Ovary (tissue), 10 donors: ENCODE measurements at places on chromosomes 5 and 9.

DNA sequence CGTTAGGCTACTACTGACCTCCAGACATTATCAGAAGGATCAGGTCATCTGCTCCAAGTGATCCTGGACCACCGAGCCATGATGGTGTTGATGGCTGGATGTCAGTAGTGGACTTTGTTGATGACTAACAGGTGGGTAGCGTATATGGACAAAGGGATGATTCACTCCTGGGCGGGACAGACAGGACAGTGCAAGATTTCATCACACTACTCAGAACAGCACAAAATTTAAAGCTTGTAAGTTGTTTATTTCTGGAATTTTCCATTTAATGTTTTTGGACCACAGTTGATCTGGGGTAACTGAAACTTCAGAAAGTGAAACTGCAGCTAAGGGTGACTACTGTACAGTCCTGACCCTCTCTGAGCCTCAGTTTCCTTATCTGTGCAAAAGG lies 12.7 kb downstream of the PDGFRB start:
- peak; percentile 35 for DNase-seq
- peaks cover 66% of the 10 kb centered on the region for H3K4me1 ChIP-seq
- no peaks in the 10 kb centered on the region for H3K27me3 ChIP-seq
- H3K36me3 ChIP-seq = no peaks in the 10 kb centered on the region

DNA sequence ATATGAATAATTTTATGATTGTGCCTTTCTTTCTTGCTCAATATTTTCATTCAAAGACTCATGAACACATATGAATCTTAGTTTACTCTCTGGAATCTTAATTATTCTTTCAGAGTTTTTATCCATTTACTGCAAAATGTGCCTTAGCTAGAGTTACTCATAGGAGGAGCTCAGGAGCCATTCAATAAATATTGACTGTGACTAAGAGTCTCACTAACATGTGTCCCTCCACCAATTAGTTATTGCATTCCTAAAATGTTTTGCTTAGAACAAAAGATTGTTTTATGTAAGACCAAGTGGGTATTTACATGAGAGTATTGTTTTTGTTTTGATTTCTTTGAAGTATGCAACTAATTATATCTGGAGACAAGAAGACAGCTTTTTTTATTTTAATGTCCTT lies 218.4 kb upstream of the MAST4 start:
- DNase-seq = no peak
- H3K27ac ChIP-seq = no peak overlapping the region
- no peaks in the 10 kb centered on the region for H3K36me3 ChIP-seq

- H3K4me1 ChIP-seq = no peaks in the 10 kb centered on the region
- DNase-seq = no peak
- no peak overlapping the region for H3K27ac ChIP-seq
Measured at GRCh38 chr9:131936929-131937328, 142.7 kb downstream of the MED27 start.

DNA sequence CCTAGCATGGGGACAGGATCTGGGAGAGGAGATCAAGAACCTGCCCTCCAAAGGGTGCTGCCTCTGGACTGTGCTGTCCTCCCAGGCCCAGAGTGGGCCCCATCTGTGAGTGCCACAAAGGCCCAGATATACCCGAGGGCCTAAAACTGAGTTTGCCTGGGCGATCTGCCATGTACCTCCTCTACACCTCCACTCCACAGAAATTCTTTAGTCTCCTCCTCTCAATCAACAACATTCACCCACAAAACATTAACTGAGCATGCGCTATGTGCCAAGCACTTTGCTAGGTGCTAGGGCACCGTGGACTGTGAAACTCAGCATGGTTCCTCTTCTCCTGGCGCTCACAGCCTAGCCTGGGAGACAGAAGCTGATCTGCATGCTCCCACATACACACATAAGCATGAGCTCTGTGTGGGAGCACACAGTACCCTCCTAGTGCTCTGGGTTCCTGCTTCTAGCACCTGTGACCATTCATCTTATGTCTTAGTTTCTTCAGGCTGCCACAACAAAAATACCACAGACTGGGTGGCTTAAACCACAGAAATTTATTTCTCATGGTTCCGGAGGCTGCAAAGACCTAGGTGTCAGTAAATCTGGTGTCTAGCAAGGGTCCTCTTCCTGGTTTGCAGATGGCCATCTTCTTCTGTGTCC lies 82.0 kb upstream of the FSTL4 start:
- no peaks in the 10 kb centered on the region for H3K4me1 ChIP-seq
- DNase-seq = no peak
- H3K4me3 ChIP-seq = no peak overlapping the region
- H3K36me3 ChIP-seq = no peaks in the 10 kb centered on the region

DNA sequence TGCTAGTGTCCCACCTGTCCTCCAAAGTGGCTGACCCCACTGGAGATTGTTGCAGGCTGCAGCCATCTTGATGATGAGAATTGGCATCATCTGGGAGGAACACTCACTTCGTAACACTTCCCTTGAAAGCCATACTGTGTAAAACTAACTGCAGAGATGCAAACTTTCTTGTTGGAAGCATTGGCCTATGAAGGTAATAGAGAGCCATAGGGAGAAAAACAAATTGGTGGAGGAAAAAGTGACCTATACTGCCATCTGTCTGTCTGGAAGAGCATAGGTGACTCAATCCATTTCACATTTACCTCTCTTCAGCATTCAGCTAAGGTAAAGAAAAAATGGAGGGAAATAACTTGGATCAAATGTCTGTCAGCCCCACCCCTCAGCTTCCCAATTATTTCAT lies 473.4 kb downstream of the NTRK2 start:
- no peak overlapping the region for H3K27ac ChIP-seq
- H3K4me1 ChIP-seq = no peaks in the 10 kb centered on the region
- H3K36me3 ChIP-seq = no peaks in the 10 kb centered on the region
- DNase-seq = no peak
- H3K4me3 ChIP-seq = no peak overlapping the region

DNA sequence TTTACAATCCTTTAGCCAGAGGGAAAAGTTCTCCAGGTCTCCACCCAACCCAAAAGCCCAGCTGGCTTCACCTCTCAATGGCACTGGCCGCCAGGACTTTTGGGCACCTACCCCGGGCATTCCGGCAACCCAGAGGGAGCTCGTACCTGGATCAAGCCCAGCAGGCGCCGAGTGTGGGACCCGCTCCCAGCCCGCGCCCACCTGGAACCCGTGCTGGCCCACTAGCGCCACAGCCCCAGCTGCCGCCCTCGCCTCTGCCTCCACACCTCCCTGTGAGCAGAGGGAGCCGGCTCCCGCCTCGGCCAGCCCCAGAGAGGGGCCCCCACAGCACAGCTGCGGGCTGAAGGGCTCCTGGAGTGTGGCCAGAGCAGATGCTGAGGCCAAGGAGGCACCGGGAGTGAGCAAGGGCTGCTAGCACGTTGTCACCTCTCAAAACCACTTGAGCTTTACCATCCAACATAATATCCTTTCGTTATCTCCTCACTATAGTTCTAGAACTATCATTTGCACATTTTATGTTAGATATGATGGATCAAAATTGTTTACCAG lies 69.7 kb downstream of the GCNT1 start:
- H3K36me3 ChIP-seq = no peaks in the 10 kb centered on the region
- no peak overlapping the region for H3K27ac ChIP-seq
- no peaks in the 10 kb centered on the region for H3K27me3 ChIP-seq
- H3K4me3 ChIP-seq = no peak overlapping the region
- H3K4me1 ChIP-seq = no peaks in the 10 kb centered on the region

DNA sequence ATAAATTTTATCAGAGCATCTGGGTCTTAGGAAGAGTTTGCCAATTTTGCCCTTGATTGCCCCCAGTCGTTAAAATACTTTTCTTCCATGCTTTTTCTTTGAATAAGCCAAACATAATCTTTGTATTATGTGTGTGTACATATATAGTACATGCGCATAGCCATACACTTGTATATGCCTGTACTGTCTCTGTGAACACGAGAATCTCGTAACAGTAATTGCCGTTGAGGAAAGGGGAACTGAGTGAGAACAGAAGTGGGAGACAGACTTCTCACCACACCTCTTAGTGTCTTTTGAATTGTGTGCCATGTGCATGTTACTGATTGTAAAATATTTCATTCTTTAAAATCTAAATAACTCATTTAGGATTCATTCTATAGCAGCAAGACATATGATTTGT lies 79.6 kb upstream of the GRHPR start:
- no peak for DNase-seq
- H3K27me3 ChIP-seq = no peaks in the 10 kb centered on the region
- H3K4me3 ChIP-seq = no peak overlapping the region
- no peak overlapping the region for H3K27ac ChIP-seq
- no peaks in the 10 kb centered on the region for H3K4me1 ChIP-seq

DNA sequence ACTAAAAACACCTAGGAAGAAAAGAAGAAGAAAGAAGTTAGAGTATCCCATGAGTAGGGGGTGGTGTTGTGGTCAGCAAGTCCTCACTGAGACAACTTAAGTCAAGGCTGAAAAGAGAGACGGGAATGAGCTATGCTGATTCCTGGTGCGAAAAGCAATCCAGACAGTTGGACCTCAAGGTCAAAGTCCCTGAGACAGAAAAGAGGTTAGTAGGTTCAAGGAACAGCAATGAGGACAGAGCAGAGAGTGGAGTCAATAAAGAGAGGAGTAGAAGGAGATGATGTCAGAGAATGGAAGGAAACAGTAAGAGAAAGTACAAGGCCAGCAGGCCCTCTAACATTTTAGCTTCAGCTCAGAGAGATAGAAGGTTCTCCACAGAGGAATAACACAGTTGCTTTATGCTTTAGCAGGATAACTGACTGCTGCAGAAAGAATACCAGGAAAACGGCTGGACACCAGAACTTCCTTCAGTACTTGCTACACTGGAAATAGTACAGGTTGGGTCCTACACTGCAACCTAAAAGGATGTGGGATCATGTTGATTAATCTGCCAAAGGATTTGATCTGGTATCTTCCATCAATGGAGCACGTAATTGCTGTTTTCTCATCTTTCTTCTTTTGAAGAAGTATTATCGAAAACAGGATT lies 43.6 kb downstream of the GNAQ start:
- no peak overlapping the region for H3K4me3 ChIP-seq
- DNase-seq = no peak
- H3K4me1 ChIP-seq = peaks cover 21% of the 10 kb centered on the region
- H3K27ac ChIP-seq = no peak overlapping the region
- no peaks in the 10 kb centered on the region for H3K27me3 ChIP-seq

DNA sequence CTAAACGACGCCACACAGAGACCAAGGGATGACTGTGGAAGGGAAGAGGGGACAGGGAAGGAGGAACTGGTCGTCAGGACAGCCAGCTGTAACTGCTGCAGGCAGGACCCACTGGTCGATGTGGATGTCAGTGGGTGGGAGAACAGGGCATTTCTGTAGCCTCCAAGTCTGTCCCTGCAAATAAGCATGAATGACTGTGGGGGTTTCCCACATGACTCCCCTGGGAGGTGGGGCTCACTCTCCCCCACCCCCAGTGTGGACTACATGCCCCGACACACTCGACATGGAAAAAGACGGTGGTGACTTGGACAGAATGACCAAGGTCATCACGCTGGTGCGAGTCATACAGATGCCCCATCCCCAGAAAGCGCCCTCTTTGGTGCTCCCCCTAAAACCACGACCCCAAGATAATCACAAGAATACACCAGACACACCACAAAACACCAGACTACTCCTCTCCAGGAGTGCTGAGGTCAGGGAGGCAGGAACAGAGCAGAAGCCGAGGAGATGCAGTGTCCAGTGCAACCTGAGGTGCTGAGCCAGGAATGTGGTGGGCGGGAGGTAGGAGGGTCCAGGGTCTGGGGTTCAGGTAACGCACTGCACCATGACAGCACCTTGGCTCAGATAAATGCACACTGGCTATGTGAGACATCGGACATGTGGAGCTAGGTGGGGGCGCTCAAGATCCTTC lies 64.9 kb downstream of the SECISBP2 start:
- H3K36me3 ChIP-seq = no peaks in the 10 kb centered on the region
- peaks cover 6% of the 10 kb centered on the region for H3K4me1 ChIP-seq
- no peak overlapping the region for H3K4me3 ChIP-seq
- no peak for DNase-seq
- no peaks in the 10 kb centered on the region for H3K27me3 ChIP-seq
- no peak overlapping the region for H3K27ac ChIP-seq

- H3K36me3 ChIP-seq = no peaks in the 10 kb centered on the region
- no peak for DNase-seq
- no peaks in the 10 kb centered on the region for H3K27me3 ChIP-seq
- no peak overlapping the region for H3K4me3 ChIP-seq
- H3K27ac ChIP-seq = no peak overlapping the region
- H3K4me1 ChIP-seq = no peaks in the 10 kb centered on the region
Measured at GRCh38 chr5:95035891-95036685, 248.8 kb downstream of the MCTP1 start.

GRCh38 chr9:33202018-33202417 lies 34.9 kb upstream of the B4GALT1 start:
- H3K27me3 ChIP-seq = no peaks in the 10 kb centered on the region
- no peak overlapping the region for H3K4me3 ChIP-seq

GRCh38 chr9:108704156-108704852 lies 151.5 kb downstream of the ACTL7B start:
- H3K27ac ChIP-seq = no peak overlapping the region
- H3K36me3 ChIP-seq = no peaks in the 10 kb centered on the region
- no peaks in the 10 kb centered on the region for H3K27me3 ChIP-seq
- H3K4me3 ChIP-seq = no peak overlapping the region

DNA sequence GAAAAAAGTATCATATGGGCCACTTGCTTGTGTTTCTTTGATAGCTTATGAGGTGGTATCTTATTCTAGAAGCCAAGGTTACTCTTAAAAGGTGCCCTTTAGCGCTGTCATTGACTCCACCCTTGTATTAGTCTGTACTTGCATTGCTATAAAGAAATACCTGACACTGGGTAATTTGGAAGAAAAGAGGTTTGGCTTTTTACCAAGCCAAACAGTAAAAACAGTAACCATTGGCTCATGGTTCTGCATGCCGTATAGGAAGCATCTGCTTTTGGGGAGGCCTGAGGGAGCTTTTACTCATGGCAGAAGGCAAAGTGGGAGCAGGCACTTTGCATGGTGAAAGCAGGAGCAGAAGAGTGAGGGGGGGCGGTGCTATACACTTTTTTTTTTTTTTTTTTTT lies 87.4 kb downstream of the TEK start:
- no peak overlapping the region for H3K4me3 ChIP-seq
- H3K4me1 ChIP-seq = no peaks in the 10 kb centered on the region
- no peak overlapping the region for H3K27ac ChIP-seq
- H3K27me3 ChIP-seq = no peaks in the 10 kb centered on the region

- H3K27me3 ChIP-seq = no peaks in the 10 kb centered on the region
- no peak overlapping the region for H3K27ac ChIP-seq
- H3K4me3 ChIP-seq = no peak overlapping the region
- no peak for DNase-seq
- H3K36me3 ChIP-seq = no peaks in the 10 kb centered on the region
Measured at GRCh38 chr9:131575946-131576853, 30.9 kb downstream of the PRRT1B start.

DNA sequence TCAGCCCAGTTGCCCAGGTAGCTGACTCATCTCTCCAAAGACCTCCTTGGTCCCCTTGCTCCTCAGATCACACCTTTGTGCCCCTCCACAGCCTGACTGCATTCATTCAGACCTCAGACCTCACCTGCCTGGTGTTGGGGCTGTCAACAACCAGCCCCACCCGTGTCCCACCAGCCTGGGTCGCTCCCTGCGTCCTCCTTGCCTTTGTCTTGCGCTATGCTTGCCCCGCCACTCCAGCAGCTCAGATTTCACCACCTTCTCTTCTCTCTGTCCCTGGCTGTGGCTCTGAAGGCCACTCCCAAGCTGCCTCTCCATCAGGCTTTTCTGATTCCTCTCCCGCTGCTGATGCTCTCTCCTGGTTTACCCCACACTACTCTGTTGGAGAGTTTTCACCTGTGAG lies 103.5 kb downstream of the MVB12B start:
- no peaks in the 10 kb centered on the region for H3K4me1 ChIP-seq
- H3K27me3 ChIP-seq = no peaks in the 10 kb centered on the region
- DNase-seq = no peak
- no peak overlapping the region for H3K27ac ChIP-seq

GRCh38 chr9:123769719-123770118 lies 160.2 kb downstream of the DENND1A start:
- no peaks in the 10 kb centered on the region for H3K27me3 ChIP-seq
- DNase-seq = no peak
